ENCODE measurements at places on chromosomes 13 and 19.

DNA sequence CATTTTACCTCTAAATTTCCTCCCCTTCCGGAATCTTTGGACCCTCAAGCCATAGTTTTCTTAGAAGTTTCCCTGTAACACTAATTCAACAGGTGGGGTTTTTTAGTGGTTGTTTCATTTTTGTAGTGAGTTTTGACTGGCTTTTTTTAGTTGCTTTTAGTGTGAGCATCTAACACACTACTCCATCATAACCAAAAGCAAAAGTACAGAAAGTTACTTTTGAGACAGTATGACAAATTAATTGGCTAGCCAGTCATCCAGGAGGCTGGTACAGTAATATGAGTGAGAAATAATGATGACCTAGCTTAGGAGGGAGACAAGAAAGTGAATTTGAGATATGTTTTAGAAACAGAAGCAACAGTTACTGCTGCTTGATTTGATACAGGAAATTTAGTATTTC is 71.5 kb downstream of the DNAJC15 start:
- no peak for DNase-seq

DNA sequence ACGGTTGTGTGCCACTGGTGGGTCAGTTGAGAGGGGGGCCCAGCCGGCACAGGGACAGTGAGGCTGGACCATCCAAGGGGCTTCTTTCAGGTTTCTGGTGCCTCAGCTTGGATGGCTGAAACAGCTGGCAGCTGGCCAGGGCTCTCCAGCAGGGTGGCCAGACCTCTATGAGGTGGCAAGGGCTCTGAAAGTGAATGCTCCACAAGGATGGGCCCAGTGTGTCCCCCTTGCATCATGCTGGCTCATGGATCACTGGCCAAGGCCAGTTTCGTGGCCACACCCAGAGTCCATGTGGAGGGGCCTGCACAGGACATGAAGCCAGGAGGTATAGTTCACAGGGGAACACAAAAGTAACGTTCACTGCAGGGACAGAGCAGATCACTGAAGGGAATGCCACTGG is 49.6 kb downstream of the CDADC1 start:
- DNase-seq: no peak

DNA sequence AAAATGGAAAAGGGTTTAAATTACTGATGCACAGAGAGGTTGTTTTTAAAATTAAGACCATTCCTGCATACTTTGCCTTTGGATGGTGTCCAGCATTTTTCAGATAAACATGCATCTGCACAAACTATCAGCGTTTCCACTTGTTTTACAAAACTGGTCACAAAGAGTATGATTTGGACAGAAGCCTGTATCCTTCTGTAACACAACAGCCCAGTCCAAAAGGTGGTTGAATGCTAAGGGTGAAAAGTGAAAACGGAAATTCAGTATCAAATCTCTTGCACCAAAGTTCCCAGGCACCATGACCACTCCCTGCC is 21.7 kb upstream of the DOCK9 start:
- no peak for DNase-seq

- DNase-seq: no peak
Observed at GRCh38 chr13:36752673-36753072, 66.3 kb upstream of the RFXAP start.

DNA sequence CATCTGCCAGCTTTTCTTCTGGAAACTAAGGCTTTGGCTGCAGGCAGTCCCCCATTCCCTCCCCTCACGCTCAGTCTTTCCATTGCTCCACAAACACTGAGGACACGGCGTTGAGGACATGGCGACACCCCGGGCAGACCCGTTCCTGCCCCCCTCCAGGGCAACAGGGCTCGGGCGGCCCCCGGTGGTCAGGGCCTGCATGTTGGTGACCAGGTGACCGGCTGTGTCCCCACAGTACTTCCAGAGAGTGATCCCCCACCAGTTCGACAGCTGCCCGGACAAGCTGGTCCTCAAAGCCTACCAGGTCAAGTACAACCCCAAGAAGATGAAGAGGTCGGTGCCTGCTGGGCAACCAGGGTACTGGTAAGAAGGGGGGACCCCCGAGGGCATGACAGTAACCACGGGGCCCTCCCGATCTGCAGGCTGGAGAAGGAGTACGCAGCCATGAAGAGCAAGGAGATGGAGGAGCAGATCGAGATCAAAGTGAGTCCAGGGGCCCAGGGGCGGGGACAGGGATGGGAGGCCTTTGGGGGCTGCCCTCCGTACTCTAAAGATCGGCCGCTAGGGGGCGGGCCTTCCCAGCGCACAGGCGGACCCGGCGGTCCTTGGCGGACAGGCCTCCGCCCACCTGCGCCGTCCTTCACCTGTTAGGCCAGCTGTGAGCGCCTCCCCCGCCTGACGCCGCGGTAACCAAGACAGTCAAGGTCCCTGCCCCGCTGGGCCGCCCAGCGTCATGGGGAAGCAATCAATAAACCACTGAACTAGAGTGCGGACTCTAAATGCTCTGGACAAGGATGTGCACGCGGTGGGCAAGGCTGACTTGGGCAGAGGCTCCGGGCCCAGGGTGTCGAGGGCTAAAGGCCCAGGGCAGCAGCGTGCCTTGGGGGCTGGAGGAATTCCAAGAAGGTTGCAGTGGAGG is 21.1 kb downstream of the PRR36 start:
- DNase-seq: no peak

GRCh38 chr19:3538965-3539755 is at the start of gene TEKTIP1:
Gene TEKTIP1 (plus strand): TSS chr19:3539174. CDS start chr19:3539178, 4 bp downstream.
- no peak for DNase-seq

GRCh38 chr19:48378194-48378570 is 13.2 kb downstream of the KDELR1 start:
- no peak for DNase-seq

GRCh38 chr19:35596366-35596999 is 10.5 kb downstream of the PMIS2 start:
- DNase-seq: no peak

- DNase-seq: peak; percentile 69
Observed at GRCh38 chr13:49859560-49859959, 67.1 kb upstream of the KPNA3 start.

- DNase-seq: no peak
Observed at GRCh38 chr19:41307090-41307875, 2.7 kb upstream of the CCDC97 start.

DNA sequence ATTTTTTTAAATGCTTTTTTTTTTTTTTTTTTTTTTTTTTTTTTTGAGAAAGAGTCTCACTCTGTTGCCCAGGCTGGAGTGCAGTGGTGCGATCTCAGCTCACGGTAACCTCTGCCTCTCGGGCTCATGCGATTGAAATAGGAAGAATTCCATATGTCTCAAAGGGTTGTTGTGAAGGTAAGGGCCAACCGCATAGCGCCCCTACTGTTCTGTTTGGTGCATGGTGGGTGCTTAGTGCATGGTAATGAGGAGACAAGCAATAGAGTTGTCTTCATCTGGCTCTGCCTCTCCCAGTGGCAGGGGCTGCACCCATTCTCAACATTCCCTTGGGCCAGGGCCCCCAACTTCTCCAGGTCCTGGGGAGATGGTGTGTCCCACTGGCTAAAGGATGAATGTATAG is 68.7 kb downstream of the RASL11A start:
- no peak for DNase-seq

- DNase-seq: no peak
Observed at GRCh38 chr19:17420475-17420924, 653 bp downstream of the MVB12A start.

DNA sequence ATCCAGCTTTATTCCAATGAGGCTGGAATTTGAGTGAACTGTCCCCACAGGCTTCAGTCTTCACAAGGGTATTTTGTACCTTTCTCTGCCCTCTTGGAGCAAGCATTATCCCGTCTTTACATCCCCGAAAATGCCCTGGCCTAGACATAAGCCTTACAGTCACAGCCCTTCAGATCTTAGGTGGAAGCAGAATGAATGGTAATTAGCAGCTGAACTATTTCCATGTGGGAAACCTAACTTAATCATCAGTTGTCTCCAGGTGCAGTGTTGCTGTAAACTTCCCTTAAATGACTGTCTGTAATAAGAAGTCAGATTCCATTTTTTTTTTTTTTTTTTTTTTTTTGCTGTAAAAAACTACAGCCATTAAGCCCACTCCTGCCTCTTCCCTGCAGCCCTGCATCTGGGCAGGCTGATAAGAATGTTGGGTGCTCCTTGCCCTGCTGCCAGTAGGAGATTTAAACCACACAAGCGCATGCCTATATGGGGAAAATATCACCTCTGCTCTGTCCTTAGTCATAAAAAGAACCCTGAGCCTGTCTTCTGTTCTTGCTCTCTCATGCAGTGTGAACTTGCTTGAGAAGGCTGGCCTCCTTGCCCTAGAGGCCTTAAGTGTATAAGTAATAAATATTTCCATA is 426.8 kb upstream of the SLITRK5 start:
- no peak for DNase-seq

DNA sequence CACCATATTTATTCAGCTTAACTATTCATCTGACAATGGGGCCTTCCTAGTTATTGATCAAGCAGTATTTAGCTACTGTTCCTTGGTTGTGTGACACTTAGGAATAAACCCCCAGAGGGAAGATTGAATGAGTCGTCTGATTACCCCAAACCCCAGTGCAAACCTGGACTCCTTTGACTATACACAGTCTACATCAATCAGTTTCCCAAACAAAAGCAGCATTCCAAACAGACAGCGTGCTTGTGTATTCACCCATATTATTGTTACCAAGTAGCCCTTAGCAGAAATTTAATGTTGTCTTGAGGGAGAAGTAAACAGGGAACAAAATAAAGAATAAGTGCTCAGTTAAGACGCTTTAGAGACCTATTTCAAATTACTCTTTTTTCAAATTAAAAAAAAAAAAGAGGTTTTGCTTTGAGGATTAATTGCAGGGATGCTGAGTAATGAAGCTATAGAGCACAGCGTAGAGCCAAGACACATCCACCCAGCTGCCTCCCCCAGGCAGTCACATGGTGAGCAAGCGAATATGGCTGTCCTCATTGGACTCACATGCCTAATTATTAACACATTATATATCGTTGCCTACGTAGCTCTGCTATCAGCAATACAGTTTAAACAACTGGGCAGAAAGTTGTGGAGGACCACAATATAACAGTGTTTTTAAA is 14.7 kb upstream of the B3GLCT start:
- no peak for DNase-seq

DNA sequence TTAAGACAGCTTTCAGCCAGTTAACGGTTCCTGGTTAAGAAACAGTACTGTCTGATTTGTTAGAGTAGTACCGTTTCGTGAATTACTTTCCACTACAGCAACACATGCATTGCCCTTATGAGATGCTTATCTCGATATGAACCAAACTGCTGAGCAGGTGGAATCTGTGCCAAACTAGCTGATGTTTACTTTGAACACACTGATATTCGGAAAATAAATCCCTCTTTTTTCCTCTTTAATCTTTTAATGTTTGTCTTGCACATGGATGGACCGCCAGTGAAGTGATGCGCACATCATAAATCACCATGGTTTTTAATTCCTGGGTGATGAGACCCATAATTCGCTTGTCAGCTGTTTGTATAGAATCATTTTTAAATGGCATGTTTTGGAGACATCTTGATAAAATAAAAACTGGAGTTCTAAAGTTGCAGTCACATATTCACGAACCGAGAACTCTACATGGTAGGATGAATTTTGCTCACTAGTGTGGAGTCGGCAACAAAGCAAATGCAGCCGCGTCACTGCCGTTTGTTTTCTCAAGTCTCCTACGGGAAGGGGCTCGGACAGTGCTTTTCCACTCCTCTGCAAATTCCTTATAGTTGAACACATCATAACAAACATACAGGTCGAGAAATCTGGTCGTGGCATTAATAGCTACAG is 1.1 kb downstream of the GJA3 start:
- DNase-seq: no peak

- no peak for DNase-seq
Observed at GRCh38 chr13:40672765-40673397, 6.4 kb upstream of the FOXO1 start.

DNA sequence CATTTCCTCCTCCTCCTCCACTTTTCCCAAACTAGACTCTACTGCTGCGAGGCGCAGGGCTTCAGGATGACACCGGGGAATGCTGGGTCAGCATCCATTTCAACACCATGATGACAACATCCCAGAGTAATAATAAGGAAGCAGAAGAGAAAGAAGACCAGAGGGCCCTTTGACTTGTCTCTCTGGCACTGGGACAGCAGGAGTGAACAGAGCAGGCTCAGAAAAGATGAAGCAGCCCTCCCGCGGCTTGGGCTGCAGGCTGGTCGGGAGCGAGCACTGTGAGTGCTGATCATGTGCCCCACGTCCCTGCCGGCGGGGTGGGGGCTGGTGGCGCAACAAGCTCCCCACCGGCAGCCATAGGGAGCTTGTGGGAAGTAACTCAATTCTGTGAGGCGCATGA is 30.5 kb downstream of the RANBP3 start:
- DNase-seq: no peak

GRCh38 chr19:55443045-55443823 is at the start of gene SHISA7:
Gene SHISA7 (minus strand): TSS chr19:55443300. CDS start chr19:55442863, 437 bp downstream.
- no peak for DNase-seq

DNA sequence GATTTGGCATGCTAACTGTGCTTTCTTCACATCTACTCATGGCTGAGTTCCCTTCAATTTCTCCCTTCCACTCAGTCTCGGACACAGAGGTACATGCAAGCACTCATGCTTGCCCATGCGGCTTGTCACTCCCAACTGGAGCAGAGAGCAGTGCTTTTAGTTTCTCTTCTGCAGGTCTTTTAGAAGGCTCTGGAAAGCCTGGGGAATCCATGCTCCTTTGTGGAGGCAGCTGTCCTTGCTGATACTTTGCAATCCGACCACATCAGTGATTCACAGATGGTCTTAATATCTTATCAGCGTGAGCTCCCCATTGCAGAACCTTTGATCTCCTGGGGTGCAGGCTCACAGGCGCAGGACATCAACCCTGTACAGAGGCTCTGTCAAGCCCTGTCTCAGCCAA is 203.9 kb downstream of the COL4A1 start:
- no peak for DNase-seq

DNA sequence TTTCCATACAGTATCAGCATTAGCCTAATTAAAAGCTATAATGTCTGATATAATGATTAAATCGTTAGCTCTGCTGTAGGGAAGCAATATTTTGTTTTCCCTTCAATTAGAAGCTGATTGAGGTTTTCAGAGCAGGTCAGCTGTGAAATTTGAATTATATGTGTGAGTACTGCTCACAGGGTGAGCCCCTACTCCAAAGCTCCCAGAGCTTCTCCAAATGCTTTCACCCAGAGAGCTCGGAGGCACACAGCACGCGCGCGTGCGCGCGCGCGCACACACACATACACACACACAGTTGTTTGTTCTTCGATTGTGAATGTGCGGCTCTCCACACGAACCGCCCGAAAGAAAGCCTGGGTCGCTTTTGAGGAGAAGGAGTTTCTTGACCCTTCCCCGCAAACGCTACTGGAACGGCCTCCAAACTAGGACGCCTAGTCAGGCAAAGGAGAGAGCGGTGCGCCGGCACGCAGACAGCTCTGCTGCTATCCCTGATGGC is 4.8 kb upstream of the SOX1 start:
- DNase-seq: no peak

GRCh38 chr13:100667894-100668293 is 6.7 kb downstream of the TMTC4 start:
- no peak for DNase-seq

GRCh38 chr13:50208826-50209335 is 193.6 kb downstream of the KCNRG start:
- peak; percentile 44 for DNase-seq

- DNase-seq: no peak
Observed at GRCh38 chr13:100212904-100213553, 124.1 kb downstream of the PCCA start.

GRCh38 chr13:105497597-105497996 is 1037.9 kb downstream of the EFNB2 start:
- DNase-seq: no peak

- no peak for DNase-seq
Observed at GRCh38 chr19:4555657-4556561, 3.6 kb downstream of the SEMA6B start.

GRCh38 chr13:102311901-102312300 is 89.9 kb downstream of the FGF14 start:
- DNase-seq: no peak
